ENCODE measurements at places on chromosomes 1 and 21. TPM values are rescaled to one million over a fixed set of nuclear protein-coding genes. Genes with fewer than 3 reads are reported as not detected.

Gene CRNN
- total RNA-seq = not detected

Gene SYT11
- 1.5 TPM for total RNA-seq

Gene VANGL2
- total RNA-seq = 0.55 TPM

Gene NBPF10
- total RNA-seq = 1.1 TPM

Gene RAVER2
- total RNA-seq = 5.1 TPM
